RKO (cell line): ENCODE measurements at places on chromosomes 1 and 21.
A peak's percentile ranks its signal among the peaks of the same experiment; 100 is the strongest.

GRCh38 chr21:27363719-27364477, 397.0 kb upstream of the ADAMTS5 start:
- DNase-seq: no peak

- DNase-seq: peak; percentile 2
Measured at GRCh38 chr1:91335603-91336002, 69.0 kb downstream of the HFM1 start.

GRCh38 chr1:165143437-165144065, 213.0 kb downstream of the LMX1A start:
- no peak for DNase-seq

DNA sequence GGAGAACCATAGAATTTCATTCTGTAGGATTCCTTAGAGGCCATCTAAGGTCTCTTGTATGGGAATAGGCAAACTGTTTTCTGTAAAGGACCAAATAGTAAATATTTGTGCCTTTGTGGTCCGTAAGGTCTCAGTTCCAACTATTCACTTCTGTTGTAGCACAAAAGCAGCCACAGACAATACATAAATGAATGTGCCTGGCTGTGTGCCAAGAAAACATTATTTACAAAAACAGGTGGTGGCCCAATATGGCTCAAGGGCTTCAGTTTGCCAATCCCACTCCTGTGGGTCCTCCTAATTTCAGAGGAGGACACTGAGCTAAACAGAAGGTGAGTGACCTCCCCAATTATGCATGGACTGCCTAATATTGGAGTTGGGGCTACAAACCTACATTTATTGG, 67.6 kb upstream of the EDEM3 start:
- no peak for DNase-seq

- DNase-seq: no peak
Measured at GRCh38 chr1:84283381-84283780, 18.1 kb upstream of the SAMD13 start.

DNA sequence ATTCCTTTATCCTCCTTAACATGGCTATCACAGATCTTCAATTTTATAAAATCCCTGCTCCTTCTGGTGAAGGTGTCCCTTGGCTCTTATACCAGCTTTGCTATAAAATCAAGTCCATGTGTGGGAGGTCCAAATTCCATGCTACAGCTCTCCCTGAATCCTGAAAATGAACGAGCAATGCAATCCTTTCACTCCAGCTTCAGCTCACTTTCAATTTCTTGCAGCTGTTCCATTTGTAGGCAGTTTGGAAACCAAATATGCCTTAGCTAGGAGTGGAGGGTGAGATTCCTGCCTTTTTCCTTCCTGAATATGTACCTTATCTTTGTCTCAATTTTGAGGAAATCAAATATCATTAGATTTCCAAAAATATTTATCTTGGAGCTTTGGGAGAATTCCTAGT, 402.6 kb downstream of the TTLL7 start:
- no peak for DNase-seq

DNA sequence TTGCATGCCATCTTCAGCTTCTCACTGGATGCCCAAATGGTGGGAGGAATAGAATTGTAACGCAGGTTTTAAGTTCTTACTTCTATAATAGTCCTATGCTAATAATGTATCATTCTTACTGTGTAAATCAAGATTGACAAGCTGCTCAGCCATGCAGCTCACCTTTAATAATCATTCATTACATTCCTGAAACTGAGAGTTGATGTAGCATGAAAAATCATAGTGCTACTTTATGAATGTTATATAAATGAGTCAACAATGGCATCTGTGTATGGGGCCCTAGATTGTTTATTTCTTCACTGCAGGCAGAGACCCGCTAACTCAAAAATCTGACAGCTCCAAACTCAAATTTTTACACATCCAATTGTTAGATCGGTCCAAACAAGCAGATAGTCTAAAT, 34.4 kb downstream of the FH start:
- no peak for DNase-seq

- DNase-seq: no peak
Measured at GRCh38 chr1:170377440-170377839, 154.5 kb upstream of the GORAB start.

- DNase-seq: no peak
Measured at GRCh38 chr1:225846331-225847310, 35.6 kb downstream of the TMEM63A start.

DNA sequence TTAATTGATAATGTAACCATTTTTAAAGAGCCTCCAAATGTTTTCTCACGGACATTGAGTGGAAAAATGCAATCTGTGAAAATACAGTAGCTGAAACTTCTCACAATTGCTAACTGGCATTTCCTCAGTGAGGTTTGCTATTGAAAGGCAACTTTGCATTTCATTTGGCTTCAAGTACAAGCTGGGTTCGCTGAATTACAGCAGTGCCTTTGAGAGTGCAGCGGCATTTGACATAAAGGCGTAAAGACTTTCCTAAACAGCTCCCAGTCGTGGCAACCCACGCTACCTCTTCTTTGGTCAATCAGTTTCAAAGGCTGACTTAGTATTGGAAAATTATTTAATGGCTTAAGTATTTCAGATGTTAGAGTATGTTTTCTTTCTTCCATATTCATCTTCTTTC, 39.3 kb upstream of the ZBTB18 start:
- DNase-seq: no peak

DNA sequence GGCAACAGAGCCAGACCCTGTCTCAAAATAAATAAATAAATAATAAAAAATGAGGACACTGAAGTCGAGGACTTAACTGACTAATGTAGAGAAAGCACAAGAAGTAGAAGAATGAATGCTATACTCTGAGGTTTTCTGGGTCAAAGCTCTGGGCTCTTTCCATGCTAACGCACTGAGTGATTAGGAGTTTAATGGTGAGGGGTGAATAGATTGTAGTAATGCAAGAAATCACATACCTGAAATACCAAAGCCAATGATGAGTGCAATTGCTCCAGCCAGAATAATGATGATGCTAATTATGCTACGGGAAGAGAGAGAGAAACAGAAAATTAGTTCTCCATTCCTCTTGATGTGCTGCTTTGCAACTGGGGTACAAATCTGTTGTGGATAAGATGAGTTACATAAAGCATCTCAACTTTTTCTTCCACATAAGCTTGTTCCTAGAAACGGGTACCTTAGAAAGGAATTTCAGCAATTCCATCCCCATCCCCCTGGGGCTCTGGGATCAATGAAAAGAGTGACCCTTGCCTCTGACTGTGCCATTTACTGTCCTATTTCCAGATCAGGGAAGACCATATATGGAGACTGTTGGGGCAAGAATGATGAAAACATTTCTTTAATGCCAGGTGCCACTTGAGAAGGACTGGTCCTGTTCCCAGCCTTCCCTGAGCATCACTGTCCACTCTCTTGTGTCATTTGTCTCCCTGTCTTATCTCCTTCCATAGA, 40.7 kb downstream of the VTCN1 start:
- no peak for DNase-seq

GRCh38 chr1:236144446-236145150, 2.3 kb downstream of the GPR137B start:
- DNase-seq: peak; percentile 48

DNA sequence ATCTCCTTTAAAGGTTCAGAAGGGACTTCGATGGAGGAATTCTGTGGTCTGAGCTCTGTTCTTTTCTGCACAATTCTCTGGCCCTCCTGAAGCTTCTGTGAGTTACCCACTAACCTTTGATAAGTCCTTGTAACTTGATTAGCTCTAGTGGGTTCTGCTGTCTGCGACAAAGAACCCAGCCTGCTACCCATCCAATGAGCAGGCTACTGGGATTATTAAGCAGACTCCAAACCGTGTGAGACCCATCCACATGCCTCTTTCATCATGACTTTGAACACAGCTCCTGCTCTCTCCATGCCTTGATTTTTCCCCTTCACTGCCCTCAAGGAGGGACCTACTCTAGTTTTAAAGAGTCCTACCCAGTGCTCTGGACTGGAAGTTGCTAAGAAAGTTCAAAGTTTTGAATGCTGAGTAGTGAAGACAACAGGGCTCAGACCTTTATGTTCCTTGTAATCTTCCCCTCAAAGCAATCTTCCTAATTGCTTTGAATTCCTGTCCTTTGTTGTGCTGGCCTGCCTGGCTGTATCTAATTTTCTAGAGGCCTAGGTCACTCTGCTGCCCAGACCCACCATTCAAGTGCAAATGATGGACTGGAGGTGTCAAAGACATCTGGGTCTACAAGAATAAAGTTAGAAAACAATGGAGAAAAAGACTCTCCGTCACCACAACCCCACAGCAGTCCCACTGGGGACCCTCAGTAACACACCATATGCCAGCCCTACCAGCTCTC, 146.9 kb downstream of the RHOU start:
- DNase-seq: no peak

GRCh38 chr1:36523850-36524249, 41.1 kb upstream of the CSF3R start:
- DNase-seq: no peak

- DNase-seq: no peak
Measured at GRCh38 chr1:36796106-36796590, 238.2 kb downstream of the GRIK3 start.

- no peak for DNase-seq
Measured at GRCh38 chr21:43194303-43195120, 25.7 kb downstream of the CRYAA start.

GRCh38 chr1:162305969-162306368, 70.7 kb downstream of the SPATA46 start:
- DNase-seq: no peak

GRCh38 chr21:34788879-34789278, 120.1 kb downstream of the CLIC6 start:
- no peak for DNase-seq

- DNase-seq: no peak
Measured at GRCh38 chr1:11728126-11728806, 7.7 kb upstream of the AGTRAP start.

GRCh38 chr1:44806025-44806703, 987 bp downstream of the DYNLT4 start:
- DNase-seq: no peak

DNA sequence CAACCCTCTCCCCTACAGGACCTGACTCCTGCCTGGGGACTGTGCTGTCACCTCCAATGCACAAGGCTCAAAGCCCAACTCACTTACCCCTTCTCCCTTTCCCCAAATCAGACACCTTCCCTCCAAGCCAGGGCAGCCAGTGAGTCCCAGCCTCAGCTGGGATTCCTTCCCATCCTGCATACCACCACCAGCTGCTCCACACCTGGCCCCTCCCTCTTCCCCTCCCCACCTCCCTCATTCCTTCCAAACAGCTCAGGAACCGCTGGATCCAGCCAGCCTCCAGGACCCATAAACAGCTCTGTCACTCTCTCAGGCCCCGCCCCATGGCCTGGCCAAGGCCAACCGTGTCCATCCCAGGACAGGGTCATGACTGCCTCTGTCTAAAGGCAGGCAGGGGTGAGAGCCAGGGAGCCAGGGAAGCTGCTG, 41.4 kb downstream of the ACOT7 start:
- no peak for DNase-seq

DNA sequence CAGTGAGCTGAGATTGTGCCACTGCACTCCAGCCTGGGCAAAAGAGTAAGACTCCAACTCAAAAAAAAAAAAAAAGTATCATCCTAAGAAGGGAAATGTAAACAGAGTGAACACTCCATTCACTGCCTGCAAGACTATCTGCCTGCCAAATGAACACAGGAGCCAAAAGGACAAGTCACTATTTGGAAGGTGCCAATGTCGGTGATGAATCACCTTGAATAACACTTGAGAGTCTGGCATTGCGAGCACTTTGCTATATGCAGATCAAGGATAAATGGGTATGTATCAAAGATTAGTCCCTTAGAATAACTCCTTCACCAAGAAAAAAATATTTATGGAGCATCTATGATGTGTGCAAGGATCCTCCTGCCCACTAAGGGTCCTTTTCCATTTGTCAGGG, 6.6 kb downstream of the UBR4 start:
- DNase-seq: peak; percentile 49

GRCh38 chr1:6601923-6602668, 573 bp downstream of the KLHL21 start:
- peak; percentile 64 for DNase-seq

DNA sequence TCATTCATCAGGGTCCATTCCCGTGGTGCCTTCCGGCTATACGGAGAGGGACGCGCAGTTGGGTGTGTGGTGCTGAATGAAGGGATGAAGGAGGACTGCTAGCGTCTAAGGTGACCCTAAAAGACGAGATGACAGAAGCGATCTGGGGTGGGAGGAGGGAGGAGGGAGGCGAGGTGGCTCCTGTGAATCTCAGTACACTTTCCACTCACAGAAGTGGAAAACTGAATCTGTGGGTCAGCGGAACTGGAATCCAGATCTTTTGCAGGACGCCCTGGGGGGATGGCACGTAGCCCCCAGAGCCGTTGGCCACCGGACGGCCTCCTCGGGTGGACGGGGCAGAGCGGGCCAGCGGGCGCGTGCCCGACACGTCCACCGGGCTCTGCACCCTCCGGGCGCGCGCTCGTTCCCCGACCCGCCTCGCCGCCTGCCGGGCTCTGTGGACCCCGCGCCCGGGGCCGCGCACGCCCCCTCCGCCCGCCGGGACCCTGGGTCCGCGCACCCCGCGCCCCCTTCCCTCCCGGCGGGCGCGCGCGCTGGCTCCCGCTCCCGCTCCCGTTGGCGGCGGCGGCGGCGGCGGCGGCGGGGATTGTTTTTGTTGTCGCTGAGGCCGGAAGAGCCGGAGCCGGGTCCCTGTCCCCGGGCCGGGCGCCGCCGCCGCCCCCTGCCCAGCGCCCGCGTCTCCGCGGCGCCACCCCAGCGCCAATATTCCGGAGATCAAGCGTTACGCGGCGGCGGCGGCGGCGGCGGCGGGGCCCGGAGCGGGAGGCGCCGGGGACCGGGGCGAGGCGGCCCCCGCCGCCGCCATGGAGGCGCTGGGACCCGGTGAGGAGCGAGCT, at the start of gene AGO4:
TSS of gene AGO4 (plus strand) at position 403 of the 836 bp plus-strand sequence. CDS start at position 804, 401 bp downstream.
- peak; percentile 50 for DNase-seq

GRCh38 chr1:111471012-111471411, 2.8 kb upstream of the C1orf162 start:
- DNase-seq: no peak

GRCh38 chr1:109546311-109547109, 1.9 kb upstream of the GNAI3 start:
- peak; percentile 92 for DNase-seq

- DNase-seq: no peak
Measured at GRCh38 chr1:180571060-180571831, 12.5 kb downstream of the OVAAL start.

DNA sequence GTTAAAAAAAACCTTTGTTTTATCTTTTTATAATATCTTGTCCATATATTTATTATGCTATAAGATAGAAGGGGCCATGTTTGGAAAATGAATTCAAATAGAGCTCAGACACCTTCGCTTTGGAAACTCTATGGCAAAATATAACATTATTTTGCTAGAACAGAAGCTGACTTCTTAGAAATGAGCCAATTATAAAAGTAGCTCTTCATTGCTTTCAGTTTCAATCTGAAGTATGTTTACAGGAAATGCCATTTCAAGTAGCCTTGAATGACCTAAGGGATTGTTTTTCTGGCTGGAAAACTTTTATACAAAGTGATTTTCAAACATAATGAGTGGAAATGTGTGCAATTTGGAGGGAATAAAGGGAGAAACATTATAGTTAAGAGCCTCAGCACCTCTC, 37.8 kb upstream of the GBP5 start:
- DNase-seq: no peak

- DNase-seq: no peak
Measured at GRCh38 chr1:56194701-56195300, 384.6 kb downstream of the PLPP3 start.
